ENCODE measurements at places on chromosomes 12 and 14.

DNA sequence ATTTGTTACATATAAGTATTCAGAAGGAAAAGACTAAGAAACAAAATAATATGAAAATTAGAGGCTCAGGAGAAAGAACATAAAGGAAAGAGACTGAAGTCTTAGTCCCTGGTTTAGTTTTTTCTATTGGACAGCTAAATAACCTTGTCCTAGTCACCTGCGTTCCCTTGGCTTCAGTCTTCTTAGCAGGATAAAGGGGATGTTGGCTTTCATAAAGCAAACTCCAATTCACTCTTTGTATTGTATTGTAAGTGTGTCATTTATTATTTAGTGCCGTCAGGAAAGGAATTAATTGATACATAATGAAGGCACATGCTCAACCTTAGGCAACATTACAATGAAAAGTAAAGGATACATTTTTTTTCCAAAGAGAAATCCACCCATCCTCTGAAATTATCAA, 190.3 kb upstream of the PPFIA2 start:
- no peak for DNase-seq

GRCh38 chr12:104685366-104685765, 228.6 kb downstream of the CHST11 start:
- no peak for DNase-seq

GRCh38 chr14:50010752-50011151, 105.6 kb downstream of the VCPKMT start:
- no peak for DNase-seq

- no peak for DNase-seq
Observed at GRCh38 chr12:14841761-14842160, 1.6 kb downstream of the ART4 start.

Measured in NCI-H1694 (cell line).